ENCODE measurements at places on chromosomes 13 and 19.

DNA sequence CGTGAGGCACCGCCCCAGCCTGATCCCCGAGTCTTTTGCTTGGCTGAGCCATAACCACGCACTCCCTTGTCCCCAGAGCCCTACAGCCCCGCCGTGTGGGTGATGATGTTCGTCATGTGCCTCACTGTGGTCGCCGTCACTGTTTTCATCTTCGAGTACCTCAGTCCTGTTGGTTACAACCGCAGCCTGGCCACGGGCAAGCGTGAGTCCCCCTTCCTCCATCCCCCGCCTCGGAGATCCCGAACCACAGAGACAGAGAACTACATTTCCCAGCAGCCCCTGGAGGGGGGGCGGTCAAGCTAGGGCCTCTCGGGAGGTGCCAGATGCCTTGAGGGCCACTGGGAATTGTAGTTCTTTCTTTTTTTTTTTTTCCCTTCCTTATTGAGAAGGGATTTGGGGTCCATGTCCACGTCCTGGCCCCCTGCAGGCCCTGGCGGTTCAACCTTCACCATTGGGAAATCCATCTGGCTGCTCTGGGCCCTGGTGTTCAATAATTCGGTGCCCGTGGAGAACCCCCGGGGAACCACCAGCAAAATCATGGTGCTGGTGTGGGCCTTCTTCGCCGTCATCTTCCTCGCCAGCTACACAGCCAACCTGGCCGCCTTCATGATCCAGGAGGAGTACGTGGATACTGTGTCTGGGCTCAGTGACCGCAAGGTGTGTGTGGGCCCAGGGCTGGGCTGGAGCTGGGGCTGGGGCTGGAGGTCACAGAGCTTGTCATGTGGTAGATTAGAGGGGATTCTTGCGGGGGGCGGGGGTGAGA, 25.9 kb downstream of the GRIN2D start:
- no peak for DNase-seq

DNA sequence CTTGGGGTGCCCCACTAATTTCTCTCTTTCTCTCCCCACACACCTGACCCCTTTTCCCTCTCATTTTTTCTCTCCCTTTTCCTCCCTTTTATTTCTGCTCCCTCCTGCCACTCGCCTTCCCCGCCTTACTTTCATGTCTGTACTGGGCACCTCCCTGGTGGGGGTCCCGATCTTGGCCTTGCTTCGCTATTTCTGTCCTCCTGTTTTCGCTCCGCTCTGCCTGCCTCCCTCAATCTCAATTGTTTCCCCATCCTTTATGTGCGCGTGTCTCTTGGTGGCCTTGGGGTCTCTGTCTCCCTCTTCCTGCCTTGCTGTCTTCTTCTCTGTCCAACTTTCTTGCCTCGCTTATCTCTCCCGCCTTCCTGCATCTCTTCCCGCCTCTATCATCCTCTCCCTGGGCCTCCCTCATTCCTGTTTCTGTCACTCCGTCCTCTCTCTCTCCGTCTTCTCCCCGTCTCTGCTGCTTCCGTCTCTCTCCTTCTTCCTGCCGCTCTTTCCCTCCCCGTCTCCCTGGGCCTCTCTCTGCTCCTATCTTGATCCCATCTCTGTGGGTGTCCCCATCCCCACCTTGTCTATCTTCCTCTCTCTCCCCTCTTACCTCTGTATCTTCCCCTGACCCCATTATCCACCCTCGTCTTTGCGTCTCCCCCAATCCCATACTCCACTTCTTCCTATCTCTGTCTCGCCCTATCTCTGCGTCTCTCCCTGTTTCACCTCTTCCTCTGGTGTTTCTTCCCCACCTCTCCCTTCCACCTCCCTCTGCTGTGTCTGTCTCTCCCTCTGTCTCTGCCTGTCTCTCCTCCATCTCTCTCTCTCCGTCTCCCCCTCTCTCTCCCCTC, 4.0 kb downstream of the GRIN2D start:
- no peak for DNase-seq

GRCh38 chr13:51330791-51331190, 8.7 kb upstream of the SERPINE3 start:
- no peak for DNase-seq

DNA sequence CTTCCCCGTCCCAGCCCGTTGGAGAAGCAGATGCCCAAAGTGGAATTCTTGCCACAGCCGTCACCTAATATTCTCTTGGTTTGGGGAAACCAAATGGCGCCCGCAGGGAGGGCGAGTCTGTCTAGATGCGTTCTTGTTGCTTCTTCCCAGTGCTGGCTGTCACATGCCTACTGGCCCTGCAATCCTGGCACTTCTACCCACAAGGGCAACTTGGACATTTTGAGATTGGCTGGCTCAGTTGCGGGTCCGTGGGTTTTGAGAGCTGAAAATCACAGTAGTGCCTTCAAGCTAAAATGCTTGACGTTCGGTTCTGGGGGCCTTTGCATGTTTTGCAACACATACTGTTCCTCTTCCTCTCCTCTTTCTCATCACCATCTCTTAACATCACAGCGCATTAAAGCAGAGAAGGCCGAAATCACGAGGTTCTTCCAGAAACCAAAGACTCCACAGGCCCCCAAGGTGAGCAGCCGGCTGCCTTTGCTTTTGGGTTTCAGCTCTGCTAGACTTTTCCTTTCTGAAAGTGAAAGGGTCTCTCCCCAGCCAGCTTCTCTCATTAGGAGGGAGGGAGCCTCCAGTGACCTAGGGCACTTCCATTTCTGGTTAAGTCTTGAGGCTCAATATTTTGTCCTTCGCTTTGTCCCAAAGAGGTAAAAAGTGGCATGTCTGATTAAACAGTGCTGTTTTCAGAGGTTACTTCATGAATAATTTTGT, 21.1 kb downstream of the CHAF1A start:
- no peak for DNase-seq

DNA sequence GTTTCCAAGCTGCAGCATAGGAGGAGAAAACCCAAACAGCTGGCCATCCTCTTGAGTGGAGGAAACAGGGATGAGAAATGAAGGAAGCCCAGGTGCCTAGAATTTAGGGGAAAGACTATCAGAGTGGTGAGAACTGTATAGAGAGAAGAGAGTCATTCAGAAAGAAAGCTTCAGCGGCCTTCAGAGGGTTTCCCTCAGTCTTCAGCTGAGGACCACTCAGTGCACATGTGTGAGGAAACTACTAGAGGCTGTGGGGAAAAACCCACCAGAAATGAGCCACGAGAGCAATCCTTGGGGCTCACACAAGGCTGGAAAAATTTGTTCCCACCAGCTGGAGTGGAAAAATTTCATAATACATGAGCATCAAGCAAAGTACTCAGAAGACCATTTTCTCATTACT, 35.2 kb upstream of the CPB2 start:
- DNase-seq, result no peak

- no peak for DNase-seq
Observed at GRCh38 chr19:2497186-2497585, 21.3 kb downstream of the GADD45B start.

GRCh38 chr13:103187721-103188156, 121.5 kb upstream of the SLC10A2 start:
- no peak for DNase-seq

DNA sequence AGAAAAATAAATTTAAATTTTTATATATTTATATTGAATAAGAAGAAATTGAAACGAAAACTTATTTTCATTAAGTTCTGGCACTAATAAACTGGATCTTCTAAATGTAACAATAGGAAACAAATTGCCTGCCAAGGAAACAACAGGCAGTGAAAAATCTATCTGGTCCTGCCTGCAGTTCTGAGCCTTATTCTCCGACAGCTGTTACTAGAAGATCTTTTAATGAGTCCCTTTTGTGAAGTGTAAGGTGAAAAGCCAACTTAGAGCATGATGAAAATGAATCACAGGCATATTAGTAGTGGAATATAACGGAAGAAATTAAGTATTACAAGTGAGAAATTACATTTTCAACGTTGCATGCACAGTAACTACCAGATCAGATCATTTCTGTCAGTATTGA, 1002.7 kb upstream of the PCDH20 start:
- DNase-seq, result no peak

GRCh38 chr13:83773961-83774360, 108.3 kb downstream of the SLITRK1 start:
- DNase-seq, result no peak

Data from mesothelial cell of epicardium (in vitro differentiated cells).